ENCODE measurements at places on chromosomes 16 and 17.

DNA sequence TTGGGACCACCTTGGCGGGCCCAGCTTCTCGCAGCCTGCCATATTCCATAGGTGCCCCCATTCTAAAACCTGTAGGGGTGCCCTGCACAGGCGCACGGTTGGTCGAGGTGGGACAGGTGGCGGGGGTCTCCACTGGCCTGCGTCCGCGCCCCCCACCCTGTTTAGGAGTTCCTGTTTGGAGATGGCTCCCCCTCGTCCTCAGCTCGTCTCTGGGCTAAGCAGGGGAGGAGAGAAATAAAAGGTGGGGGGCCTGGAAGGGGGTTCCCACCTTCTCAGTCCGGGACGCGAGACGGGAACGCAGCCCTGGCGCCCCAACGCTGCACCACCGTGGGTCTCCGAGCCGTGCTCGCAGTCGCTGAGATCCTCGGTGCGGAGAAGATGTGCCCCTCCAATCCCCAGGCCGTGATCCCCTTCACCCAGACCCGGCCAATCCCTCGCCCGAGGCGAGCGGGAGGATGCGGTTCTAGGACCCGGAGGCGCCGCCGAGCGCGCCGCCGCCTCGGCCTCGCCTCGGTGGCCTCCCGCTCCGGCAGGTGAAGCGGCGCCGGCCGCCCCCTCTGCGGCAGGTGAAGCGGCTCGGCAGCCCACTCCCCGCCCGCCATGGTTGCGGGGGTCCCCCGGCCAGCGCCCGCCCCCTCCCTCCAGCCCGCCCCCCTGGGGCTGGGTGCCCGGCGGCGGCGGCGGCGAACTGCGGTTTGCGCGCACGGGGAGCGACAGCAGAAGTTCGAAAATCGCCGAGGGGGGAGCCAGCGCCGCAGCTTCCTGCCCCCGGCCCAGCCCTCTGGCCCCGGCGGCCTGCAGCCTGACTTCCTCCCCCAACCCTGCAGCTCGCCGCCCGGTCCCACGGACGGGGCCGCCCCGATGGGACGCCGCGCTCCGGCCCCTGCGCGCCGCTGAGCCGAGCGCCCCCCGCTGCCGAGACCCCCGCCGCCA lies at the start of gene FMNL1:
Gene FMNL1, plus strand, starts transcription at position 805 of the 933 bp plus-strand sequence. CDS start 240 bp downstream, outside the sequence.
- peak; percentile 42 for DNase-seq

DNA sequence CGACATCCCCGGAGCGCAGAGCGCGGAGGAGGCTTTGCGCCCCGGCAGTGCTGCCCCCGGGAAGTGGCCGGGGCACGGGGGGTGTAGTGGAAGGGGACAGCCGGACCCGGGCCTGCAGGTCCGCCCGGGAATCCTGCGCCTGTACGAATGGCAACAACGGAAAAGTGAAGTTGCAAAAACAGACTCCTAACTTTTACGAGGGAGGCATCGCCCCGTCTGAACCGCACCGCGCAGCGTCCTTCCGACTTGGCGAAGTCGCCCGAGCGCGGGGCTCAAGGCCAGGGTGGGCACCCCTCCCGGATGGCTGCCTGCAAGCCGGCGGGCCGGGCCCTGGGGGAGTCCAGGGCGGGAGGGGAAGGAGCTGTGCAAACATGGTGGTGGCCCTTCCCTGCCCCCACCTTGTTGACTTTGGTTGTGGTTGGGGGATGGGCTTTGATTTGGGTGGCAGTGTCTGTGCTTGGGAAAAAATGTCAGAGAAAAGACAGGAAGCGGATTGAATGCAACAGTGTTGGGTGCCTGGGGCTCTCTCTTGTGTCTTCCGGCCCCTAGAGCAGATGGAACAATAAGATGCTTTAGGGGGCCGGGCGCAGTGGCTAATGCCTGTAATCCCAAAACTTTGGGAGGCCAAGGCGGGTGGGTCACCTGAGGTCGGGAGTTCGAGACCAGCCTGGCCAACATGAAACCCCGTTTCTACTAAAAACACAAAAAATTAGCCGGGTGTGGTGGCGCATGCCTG lies 675 bp downstream of the RNF213 start:
- peak; percentile 52 for DNase-seq

GRCh38 chr16:26382586-26382985 lies 684.1 kb upstream of the C16orf82 start:
- DNase-seq, result no peak

- DNase-seq, result no peak
Observed at GRCh38 chr16:60137891-60138290, 1403.8 kb upstream of the GOT2 start.

DNA sequence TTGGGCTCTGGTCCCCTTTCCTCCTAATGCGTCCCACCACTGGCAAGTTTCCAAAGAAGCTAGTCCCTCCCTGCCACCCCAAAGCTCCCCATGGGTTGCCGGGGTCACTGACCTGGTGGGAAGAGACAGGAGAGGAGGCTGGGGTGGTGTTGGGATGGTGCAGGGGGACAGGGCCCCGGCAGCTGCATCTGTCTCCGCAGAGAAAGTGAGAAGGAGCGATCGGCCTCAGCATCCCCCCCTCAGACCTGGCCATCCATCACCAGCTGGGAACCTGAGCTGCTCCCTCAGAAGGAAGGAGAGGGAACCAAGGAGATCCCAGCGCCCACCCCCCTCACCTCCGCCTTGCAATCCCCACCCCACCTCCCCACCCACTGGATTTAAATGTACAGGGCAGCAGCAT lies 3.3 kb downstream of the ETV4 start:
- DNase-seq, result no peak

GRCh38 chr16:52501746-52502145 lies 45.2 kb downstream of the TOX3 start:
- DNase-seq, result no peak

DNA sequence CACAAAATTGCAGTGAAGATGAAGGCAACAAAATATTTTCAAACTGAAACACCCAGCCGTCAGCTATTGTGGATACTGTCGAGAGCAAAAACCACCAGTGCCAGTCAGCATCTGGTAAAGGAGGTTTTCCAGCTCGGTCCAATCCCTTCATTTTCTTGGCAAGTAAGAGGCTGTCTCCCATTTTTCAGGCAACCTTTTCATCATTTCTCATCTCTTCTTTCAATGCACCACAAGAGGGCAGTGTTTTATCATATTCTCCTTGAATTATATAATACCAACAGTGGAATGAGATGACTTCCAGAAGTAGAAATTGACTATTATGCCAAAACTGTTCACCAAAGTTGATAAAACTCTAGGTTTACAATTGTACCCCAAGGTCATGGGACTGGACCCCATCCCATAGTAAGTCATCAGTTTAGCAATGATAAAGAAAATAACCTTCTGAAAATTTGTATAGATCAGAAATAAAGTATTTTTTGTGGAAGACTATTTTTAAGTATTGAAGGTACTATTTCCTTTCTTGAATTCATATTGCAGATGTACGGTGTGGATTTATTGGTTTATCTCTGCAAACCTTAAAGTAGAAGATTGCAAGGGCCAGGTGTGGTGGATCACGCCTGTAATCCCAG lies 16.8 kb downstream of the NQO1 start:
- peak; percentile 45 for DNase-seq

DNA sequence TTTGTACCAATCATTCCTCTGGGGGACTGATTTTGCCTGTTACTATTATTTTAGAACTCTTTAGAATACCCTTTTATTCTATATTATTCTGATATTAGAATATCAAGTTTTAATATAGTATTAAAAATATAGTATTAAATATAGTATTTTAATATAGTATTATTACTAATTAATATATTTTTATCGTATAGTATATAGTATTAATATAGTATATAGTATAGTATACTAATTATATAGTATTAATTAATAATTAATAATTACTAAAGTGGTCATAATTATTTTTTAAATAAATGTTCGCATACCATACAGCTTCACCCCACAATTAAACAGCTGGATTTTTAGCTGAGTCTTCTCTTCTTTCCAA lies 73.3 kb downstream of the GNAO1 start:
- DNase-seq, result no peak

GRCh38 chr16:24255456-24256371 lies at the start of gene CACNG3:
Gene CACNG3 (plus strand): TSS chr16:24256335. CDS start chr16:24256755, 420 bp downstream.
- DNase-seq, result peak; percentile 26

- DNase-seq, result no peak
Observed at GRCh38 chr17:40951011-40951622, 13.7 kb upstream of the KRT23 start.

DNA sequence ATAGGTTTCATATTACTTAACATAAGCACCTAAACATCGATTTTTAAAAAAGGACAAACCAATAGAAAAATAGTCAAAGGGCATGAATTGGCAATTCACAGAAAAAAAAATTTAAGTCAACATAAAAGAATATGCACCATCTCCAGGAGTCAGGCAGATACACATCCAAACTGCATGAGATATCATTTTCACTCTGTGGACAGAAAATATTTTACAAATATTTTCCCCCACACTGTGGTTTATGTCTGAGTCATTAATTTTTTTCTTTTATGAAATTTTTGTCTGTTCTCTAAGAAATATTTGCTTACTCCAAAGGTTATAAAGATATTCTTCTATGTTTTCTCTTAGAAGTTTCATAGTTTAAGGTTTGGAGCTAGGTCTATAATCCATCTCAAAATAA lies 74.4 kb upstream of the DNAH17 start:
- DNase-seq, result no peak

DNA sequence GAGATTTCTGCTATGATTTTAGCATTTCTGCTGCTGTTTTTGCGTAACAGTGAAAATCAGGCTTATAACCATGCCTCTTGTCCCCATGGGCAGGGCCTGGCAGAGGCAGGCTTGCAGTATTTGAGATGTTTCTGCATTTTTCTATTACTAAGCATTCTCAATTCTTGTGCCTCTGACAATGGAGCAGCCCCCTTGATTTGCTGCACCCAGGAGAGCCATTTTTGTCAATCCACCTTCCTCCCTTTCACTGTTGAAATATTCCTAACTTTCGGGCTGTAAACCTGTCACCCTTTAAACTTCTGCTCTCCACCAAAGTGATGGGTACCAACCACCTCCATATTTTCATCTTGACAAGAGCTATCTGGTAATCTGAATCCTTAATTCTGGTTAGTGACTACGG lies 178.1 kb downstream of the CNTNAP4 start:
- DNase-seq, result no peak

GRCh38 chr16:57800200-57801097 lies 1.8 kb downstream of the KIFC3 start:
- no peak for DNase-seq

- no peak for DNase-seq
Observed at GRCh38 chr17:55040611-55041010, 72.0 kb downstream of the STXBP4 start.

- DNase-seq, result no peak
Observed at GRCh38 chr16:11283820-11284248, 2.7 kb upstream of the PRM1 start.

DNA sequence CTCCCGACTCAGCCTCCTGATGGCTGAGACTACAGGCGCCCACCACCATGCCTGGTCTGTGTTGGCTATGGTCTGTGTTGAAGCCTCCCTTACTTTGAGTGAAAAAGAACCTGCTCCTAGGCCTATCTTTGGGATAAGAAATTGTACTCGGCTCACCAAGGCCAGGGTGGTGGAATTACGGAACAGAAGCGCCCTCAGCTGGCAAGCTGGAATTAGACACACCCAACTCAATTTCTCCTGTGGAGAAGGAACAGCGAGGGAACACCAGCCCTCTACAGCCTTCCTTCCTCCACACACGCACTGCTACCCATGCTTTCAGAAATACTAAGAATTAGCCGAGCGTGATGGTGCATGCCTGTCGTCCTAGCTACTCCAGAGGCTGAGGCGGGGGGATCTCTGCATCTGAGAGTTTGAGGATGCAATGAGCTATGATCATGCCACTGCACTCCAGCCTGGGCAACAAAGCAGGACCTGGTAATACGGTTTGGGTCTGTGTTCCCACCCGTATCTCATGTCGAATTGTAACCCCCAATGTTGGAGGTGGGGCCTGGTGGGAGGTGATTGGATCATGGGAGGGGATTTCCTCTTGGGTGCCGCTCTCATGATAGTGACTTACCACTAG lies 40.1 kb upstream of the RBBP6 start:
- peak; percentile 29 for DNase-seq

GRCh38 chr16:19745286-19746010 lies 27.4 kb downstream of the IQCK start:
- peak; percentile 62 for DNase-seq

DNA sequence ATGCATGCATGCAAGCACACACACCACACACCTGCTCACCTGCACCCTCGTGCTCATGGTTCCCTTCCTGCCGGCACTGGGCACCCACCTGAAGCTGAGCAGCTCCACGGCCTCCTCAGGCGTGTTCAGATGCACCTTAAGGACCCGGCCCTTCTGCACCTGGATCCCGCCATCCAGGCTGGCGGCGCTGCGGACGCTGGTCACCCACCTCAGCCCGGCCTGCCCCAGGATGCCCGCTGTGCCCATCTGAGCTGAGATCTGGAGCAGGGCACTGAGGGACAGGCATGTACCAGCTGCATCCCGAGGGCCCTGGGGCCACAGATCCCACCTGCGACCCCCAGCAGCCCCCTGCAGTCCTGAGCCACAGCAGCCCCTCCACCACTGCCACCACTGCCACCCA lies 110.0 kb downstream of the LITAF start:
- DNase-seq, result no peak

- DNase-seq, result no peak
Observed at GRCh38 chr16:86002178-86002900, 103.4 kb downstream of the IRF8 start.

DNA sequence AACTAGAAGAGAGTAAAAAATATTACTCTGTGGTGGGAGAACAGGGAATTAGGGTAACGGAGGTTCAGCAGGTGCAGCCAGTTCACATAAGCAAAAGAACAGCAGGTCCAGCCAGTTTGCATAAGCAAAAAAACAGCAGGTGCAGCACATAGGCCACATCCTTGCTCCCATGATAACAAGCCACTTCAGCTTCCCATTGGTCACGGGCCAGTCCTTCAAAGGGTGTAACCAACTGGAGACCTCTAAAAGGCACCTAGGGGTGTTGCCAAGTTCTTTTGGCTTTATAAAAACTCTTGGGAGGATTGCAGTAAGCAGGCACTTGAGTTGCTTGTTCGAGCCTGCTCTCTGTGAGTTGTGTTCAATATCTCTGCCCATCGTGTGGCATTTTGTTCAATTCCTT lies 488.1 kb downstream of the XYLT1 start:
- DNase-seq, result no peak

- DNase-seq, result peak; percentile 46
Observed at GRCh38 chr17:4304417-4305027, 40.7 kb upstream of the ANKFY1 start.

- DNase-seq, result no peak
Observed at GRCh38 chr17:50947782-50948543, 81.8 kb upstream of the TOB1 start.

DNA sequence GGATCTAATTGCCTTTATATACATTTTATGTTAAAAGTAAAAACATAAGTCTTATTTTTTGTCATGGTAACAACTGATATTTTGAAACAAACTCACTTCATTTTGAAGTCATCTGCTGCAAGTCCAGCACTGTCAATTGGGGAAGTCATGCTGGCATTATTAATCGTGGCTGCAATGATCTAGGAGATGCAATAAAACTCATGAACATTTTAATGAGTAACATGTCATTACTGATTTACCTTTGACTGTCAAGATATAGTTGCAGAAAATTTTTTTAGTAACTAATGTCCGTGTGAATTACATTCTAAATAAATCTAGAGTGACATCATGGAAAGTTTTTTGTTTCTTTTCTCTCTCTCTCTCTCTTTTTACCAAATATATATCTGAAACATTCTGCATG lies 17.3 kb upstream of the KRT24 start:
- no peak for DNase-seq

Measured in AG08396 (cell line).